ENCODE measurements at places on chromosomes 7 and 10. TPM values are rescaled to one million over a fixed set of nuclear protein-coding genes. Genes with fewer than 3 reads are reported as not detected.

- DNase-seq: no peak
Measured at GRCh38 chr7:132084776-132085388, 491.4 kb downstream of the PLXNA4 start.

GRCh38 chr7:96075510-96076349 is 246.2 kb downstream of the SLC25A13 start:
- DNase-seq: no peak

The NPTX2 gene
- 31.9 TPM for total RNA-seq

DNA sequence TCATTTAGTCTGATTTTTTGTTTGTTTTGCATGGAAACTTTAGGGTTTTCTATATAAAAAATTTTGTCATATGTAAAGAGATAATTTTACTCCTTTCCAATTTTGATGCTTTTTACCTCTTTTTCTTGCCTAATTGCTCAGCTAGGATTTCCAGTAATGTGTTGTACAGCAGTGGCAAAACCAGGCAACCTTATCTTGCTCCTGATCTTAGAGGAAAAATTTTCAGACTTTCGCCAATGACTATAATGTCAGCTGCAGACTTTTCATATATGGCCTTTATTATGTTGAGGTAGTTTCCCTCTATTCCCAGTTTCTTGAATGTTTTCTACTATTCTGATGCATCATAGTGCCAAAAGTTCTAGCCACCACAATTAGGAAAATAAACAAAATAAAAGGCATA is 126.3 kb downstream of the ALOX5 start:
- DNase-seq: no peak

The SAP25 gene
- total RNA-seq: 0.92 TPM

- DNase-seq: no peak
Measured at GRCh38 chr7:89680161-89680560, 474.1 kb upstream of the STEAP1 start.

DNA sequence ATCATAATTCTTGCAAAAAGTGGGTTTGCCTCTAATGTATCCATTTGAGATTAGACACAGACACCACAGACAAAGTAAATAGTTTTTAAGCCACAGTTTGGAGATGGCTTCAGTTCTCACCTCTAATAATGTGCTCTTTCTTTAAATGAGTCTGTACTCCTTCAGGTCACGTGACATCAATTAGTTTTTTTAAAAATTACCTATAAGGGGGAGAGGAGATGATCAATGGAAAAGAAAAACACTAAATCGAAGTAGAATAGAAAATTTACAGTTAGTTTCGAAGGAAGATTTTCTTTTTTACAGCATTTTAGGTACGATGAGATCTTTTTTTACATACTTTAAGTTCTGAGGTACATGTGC is 849.2 kb downstream of the KCNMA1 start:
- no peak for DNase-seq

All from esophagus muscularis mucosa (tissue), 4 donors.